ENCODE measurements at places on chromosomes 1 and 21. TPM values are rescaled to one million over a fixed set of nuclear protein-coding genes. Genes with fewer than 3 reads are reported as not detected.

SYDE2 gene
- 11.0 TPM for total RNA-seq

DNA sequence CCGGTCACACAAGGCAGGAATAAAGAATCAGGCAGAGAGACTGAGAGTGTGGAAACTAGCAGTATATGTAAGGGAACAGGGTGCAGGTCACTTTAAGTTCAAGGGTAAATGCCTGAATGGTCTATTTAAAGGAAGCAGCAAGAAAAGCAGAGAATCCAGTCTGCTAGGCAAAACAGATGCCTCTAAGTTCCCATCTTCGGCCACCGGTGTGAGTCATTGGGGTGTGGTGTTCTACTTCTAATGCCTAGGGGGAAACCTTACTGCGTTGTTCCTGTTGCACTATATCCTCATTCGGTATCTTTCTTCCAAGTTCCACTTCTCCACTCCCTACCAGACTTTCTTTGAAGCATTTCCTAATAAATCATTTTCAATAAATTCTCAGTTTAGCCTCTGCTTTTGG is 259.9 kb downstream of the HHIPL2 start:
- peak; percentile 89 for DNase-seq

DNA sequence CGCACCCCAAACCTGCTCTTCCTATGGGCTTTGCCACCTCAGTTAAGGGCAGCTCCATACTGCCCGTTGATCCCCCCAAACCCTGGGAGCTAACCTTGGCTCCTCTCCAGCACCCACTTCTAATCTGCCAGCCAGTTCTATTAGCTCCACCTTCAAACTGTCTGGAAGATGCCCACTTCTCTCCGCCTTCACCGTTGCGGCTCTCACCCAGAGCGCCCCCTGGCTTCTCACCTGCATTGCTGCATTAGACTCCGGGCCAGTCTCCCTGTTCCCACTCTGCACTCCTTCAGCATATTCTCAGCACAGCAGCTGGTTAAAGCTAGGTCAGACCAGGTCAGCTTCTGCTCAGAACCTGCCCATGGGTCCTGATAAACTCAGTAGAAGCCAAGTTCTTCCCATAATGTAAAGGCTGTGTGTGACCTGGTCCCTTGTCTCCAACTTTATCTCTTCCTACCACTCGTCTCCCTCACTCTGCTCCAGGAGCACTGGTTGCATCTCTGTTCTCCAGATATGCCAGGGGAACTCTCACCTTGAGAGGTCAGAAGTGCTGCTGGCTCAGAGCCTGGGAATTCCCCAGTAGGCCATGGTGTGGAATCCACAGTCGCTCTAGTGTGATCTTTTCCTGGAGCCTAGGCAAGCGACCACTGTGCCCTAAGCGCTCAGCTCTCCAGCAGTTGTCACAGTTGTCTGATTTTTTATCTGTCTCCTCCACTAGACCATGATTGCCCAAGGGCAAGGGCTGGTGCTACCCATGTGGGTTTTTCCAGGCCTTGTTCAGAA is 150.3 kb downstream of the HMGB4 start:
- DNase-seq = no peak

CFHR1 gene
- total RNA-seq = not detected

- DNase-seq = peak; percentile 22
These were observed 143.0 kb downstream of the MRPL39 start for GRCh38 chr21:25464275-25464674.
